ENCODE measurements at places on chromosomes 1 and 21. TPM values are rescaled to one million over a fixed set of nuclear protein-coding genes. Genes with fewer than 3 reads are reported as not detected.

GRCh38 chr1:113744114-113744513 lies 15.2 kb downstream of the PHTF1 start:
- DNase-seq: no peak

- no peak for DNase-seq
These were observed 100.6 kb downstream of the KCND3 start for GRCh38 chr1:111888740-111889376.

Gene USH2A
- under 0.01 TPM for total RNA-seq

DNA sequence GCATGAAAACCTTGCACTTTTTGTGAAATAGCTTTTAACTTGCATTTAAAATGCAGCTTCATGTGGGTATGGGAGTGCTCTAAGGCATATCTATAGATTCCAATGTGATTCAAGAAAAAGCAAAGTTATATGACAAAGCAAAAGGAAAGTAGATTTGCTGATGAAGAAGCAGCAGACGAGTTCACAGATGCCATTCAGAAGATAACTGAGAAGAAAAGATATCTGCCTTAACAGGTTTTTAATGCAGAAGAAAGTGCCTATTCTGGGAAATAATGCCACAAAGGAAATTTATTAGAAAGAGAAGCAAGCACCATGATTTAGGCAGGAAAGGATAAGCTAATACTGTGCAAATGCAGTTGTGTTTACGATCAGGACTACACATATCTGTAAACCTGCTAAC lies 68.1 kb downstream of the PHTF1 start:
- DNase-seq: no peak

DNA sequence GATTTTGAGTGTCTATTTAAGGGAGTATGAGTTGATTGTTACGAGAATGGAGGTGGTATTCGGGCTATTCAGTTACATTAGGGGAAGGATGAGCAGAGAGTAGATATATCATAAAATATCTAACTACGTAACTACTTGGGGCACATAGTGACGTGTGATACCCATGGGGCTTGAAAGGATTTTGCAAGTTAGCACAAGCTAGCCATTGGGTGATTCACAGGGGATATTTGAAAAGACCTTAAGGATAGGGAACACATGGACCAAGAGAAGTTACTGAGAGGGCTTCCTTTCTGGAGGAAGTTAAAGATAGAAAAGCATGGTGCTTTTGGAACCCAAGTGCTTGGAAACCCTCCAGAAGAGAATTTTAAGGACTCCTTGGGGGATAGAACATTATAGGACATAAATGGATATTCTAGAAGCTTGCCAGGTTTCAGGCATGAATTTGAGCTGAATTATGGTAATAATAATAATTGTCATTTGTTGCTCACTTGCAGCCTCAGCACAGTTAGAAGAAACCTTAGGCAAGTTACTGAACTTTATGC lies 5.4 kb downstream of the DISP1 start:
- no peak for DNase-seq

DNA sequence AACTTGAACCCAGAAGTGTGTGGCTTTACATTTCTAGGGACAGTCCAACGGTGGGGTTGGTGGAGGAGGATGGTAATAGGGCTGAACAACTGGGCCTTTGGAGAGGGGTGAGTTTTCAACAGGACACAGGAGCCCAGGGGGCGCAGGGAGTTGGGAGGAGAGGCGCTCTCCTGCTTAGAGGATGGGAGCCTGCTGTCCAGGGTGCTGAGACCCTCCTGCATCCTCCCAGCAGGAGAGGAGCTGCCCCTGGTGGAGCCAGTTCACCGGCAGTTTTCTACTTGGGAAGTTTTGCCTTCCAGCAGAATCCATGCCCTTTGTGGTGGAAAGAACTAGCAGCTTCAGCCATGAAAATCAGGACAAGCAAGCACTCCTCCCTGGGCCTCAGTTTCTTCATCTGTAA lies 8.6 kb downstream of the KCNC4 start:
- no peak for DNase-seq

- no peak for DNase-seq
These were observed 239.0 kb downstream of the PTPRU start for GRCh38 chr1:29475326-29475725.

DNA sequence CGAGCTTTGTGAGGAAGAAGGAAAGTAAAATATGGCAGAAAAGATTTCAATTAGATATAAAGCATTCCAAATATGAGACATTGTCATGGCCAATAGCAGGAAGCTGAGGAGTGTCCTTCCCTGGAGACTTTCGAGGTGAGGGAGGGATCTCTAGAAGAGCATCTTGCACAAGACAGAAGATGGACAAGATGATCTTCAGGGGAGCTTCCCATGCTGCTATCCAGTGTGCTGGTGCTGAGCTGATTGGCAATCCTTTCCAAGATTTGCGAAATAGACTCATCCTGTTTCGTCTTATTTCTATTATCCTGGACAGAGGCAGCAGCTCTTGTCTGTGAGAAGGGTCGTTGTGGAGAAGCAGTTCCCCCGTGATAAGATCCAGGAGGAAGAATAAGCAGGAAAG lies 342.0 kb upstream of the CAMK1G start:
- DNase-seq: no peak

- no peak for DNase-seq
These were observed 1.4 kb downstream of the PI4KB start for GRCh38 chr1:151325646-151326429.

Gene MSH4
- total RNA-seq: 0.25 TPM

DNA sequence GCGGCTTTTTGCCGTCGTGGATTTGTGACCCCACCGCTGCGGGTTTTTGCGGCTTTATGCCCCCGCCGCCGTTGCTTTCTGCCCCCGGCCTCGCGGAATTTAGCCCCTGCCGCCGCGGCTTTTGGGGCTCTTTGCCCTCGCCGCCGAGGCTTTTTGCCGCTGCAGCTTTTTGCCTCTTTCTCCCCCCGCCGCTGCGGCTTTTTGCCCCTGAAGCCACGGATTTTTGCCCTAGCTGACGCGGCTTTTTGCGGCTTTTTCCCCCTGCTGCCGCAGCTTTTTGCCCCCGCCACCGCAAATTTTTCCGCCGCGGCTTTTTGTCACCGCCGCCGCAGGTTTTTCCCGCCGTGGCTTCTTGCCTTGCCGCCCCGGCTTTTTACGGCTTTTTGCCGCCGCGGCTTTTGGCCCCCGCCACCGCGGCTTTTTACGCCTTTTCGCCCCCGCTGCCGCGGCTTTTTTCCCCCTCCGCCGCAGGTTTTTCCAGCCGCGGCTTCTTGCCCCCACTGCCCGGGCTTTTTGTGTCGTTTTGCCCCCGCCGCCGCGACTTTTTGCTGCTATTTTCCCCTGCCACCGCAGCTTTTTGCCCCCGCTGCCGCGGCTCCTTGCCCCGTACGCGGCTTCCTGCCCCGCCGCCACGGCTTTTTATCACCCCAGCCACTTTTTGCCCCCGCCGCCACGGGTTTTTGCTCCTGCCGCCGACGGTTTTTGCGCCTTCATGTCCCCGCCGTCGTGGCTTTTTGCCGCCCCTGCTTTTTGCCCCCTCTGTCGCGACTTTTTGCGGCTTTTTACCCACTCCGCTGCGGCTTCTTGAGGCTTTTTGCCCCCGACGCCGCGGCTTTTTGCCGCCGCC lies 3933.6 kb downstream of the SRGAP2C start:
- no peak for DNase-seq

- DNase-seq: no peak
These were observed 42.0 kb downstream of the TMEM51 start for GRCh38 chr1:15195420-15196052.

DNA sequence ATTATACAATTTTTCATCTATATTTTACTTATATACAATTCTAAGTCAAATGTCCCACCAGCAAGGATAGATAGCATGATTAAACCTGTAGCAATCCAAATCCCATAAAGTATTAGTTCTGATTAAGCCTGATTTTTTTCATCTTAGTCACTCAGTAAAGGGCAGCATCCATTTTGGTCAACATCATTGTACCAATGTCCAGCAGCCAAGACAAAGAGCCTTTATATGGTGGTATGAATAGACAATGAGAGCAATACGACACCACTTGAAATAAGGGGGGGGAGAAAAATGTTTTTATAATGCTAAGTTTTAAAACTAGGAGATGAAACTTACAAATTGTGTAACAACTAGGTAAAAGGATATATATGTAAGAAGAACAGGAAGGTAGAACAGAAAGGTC lies 7.4 kb downstream of the ZNF644 start:
- no peak for DNase-seq

- no peak for DNase-seq
These were observed 121.3 kb downstream of the PCBP3 start for GRCh38 chr21:45764792-45765191.

GRCh38 chr1:55143684-55144083 lies 71.5 kb downstream of the USP24 start:
- no peak for DNase-seq

GRCh38 chr1:45266151-45266801 lies 59.9 kb upstream of the ZSWIM5 start:
- no peak for DNase-seq

- DNase-seq: no peak
These were observed 23.8 kb upstream of the YRDC start for GRCh38 chr1:37831809-37832208.

- DNase-seq: no peak
These were observed 212.8 kb downstream of the PBX1 start for GRCh38 chr1:164771619-164772361.

- DNase-seq: no peak
These were observed 18.9 kb upstream of the OR10J5 start for GRCh38 chr1:159554696-159555095.

- DNase-seq: no peak
These were observed 115.3 kb downstream of the COLGALT2 start for GRCh38 chr1:183922197-183922596.

Gene KRTAP12-2
- not detected for total RNA-seq

DNA sequence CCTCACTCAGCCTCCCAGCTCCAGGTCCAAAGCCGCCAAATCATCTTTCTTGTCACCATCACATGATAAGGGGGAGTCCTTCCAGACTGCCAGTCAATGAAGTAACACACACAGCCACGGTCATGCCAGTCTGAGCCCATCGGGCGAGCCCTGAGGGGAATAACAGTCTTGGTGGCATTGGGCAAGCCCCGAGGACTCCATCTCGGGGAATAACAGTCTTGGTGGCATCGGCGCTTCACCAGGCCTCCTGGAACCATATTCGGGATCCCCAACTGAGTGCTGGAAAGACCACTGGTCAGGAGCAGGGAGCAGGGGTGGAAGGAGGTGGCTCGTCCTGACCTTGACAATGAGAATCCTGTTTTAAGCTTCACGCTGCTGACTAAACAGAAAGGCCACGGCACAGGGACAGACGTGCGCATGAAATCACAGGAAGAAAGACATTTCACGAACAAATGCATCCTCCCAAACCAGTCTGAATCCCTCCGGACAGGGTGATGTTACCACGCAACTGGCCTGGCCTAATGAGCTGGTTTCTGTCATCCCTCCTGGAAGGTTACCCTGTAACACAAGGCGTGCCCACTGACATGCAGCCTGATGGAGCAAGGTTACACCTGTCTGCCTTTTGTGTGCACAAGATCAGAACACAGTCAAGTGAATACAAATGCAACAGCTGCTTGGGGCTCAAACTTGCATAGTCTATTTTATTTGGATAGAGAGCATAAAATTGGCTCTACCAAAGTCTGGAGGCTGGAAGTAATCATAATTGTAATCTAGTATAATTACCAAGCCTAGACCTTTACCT lies 517.4 kb downstream of the KIF26B start:
- DNase-seq: no peak

DNA sequence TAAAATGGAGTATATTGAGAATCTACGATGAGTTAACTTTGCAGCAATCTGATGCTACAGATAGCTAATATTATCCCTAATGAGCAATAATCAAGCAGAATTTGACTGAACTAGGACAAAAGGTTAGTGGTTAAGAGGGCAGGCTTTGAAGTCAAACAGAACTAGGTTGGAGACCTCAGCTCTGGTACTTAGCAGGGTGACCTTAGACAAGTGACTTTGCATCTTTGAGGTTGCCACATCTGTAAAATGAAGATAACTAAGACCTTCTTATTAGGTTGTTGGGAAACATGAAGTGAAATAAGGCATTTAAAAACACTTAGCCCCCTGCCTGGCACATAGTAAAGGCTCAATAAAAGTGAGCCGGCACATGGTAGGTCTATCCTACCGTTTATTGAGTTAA lies 4.3 kb upstream of the FUCA1 start:
- no peak for DNase-seq

Gene SPRR2B
- not detected for total RNA-seq

DNA sequence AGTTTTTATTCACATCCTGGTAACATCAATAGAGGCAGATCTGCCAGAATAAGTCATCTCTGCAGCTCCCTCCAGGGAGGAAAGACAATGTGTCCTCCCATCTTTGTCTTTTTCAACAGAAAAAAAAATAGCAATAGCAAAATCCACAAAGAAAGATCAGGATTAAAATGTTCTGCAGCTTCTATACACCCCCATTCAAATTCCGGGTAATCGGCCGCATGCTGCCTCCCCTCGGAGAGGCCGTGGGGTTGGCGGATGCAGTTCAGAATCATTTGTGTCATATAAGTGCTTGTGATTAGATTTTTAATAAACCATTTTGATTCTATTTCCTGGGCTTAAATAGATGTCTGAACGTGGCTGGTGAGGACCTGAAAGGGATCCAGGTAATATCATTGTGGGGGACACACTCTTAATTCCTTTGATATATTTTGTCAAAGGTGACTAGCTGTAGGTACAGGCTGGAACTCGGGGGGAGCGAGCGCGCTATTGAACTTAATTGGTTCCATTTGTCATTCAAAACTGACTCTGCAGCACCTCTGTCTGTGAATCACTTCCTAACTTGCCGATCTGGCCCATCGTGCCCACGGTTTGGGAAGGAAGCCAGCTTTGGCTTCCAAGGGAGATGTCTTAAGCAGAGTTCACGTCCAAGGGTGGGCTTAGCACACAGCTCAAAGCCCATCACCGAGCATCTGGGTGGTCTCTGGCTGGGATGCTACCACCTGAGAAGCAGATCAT lies 85.6 kb upstream of the ARHGEF16 start:
- no peak for DNase-seq

- no peak for DNase-seq
These were observed 13.2 kb downstream of the IL10RB start for GRCh38 chr21:33279330-33279820.

DNA sequence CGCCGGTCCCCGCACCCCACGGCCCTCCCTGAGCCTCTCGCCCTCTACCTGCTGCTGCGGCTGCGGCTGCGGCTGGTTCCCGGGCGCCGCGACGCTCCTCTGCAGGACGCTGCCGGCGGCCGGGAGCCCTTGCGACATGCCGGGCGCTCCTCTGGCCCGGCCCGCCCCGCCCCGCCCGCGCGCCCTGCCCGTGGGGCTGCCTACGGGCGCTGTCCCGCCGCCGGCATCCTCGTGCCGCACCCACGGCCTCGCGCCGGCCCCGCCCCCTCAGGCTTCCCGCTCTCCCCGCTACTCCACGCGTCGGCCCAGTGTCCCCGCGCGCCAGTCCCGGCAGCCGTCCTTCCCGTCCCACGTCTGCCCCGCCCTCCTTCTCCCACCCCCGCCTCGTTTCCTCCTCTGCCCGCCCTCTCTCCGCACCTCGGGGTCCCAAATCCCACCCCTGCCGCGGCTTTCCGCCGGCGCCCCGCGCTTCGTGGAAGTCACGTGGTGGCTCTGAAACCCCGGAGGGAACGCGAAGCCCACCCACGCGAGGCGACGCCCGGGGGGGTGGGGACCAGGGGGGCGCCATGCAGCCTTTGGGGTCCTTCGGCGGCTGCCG lies at the start of gene BATF3:
Gene BATF3 (minus strand): TSS at position 216 of the 598 bp plus-strand sequence. CDS start 78 bp downstream, at position 138.
- no peak for DNase-seq

Data from vagina (tissue), 2 donors.